ENCODE measurements at places on chromosomes 13 and 19.
A peak's percentile ranks its signal among the peaks of the same experiment; 100 is the strongest.

DNA sequence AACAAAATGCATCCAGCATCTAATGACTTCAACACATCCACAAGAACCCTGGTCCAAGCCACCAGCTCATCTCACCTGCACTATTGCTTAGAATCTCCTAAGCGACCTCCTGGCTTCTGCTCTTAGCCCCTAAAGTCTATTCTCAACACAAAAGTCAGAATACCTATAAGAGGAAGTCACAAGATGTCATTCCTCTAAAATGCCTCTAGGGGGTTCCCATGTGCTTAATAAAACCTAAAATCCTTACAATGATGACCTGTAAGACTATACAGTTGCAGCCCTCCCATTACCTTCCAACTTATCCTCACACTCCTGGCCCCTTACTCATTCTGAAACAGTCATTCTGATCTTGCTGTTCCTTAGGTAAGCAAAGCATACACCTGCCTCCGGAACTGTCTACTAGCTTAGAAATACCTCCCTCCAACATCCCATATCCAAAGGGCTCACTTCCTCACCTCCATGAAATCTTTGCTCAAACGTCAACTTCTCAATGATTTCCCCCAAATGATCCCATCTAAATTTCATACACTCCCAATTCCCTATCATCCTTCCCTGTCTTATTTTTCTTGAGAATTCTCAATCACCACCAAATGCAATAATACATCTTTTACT, 10.0 kb downstream of the ATP7B start:
- DNase-seq: peak; percentile 84

- no peak for DNase-seq
Observed at GRCh38 chr13:20721454-20722357, 18.2 kb downstream of the IL17D start.

GRCh38 chr13:30312904-30313303, 5.6 kb upstream of the KATNAL1 start:
- no peak for DNase-seq

DNA sequence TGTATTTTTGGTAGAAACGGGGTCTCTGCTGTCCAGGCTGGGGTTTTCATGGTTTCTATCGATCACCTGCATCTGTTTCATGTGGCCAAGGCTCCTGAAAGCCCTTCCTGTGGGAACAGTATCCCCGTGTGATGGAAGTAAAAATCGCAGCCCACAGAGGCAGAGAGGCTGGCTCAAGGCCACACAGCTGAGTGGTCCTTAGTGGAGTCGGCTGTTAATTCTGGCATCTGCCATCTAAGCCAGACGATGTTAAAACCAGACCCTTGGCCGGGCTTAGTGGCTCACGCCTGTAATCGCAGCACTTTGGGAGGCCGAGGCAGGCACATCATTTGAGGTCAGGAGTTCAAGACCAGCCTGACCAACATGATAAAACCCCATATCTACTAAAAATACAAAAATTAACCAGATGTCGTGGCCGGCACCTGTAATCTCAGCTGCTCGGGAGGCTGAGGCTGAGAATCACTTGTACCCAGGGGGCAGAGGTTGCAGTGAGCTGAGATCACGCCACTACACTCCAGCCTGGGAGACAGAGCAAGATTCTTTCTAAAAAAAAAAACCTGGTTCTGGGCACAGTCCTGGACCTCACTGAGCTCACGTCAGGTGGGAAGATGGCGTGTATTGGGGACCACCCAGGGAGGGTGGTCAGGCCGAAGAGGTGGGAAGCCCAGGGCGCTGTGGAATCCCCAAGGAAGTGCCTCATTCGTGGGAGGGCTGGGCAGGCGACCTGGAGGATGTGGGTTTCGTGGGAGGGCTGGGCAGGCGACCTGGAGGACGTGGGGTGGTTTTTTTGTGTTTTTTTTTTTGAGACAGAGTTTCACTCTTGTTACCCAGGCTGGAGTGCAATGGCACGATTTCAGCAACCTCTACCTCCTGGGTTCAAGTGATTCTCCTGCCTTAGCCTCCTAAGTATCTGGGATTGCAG, 18.5 kb upstream of the MISP start:
- no peak for DNase-seq

DNA sequence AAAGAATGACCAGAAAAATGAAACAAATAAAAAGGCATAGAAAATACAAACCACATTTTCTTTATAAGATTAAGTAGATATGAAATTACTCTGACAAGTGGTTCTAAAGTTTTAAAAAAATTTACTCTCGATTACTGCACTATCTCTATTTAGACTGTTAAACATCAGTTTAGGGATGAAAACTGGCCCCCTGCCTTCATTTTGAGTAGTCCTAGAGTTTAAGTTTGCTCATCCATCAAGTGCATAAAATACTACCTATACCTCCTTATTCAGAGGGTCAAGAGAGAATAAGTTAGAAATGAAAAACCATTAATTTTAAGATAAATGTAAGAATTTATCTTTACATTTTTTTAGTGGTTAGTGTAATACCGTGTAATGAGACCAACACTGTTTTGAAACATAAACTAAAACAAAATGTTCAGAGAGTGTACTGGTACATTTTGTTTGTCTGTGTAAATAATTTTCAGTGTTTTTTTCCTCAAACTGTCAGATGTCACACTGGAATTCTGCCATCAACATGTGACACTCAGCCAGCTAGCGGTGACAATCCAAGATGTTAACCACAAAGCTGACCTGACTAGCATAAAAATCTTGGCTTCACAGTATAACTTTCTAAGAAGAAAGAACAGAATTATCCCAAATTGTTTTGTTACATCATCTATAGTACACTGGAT, 184.8 kb upstream of the PCDH20 start:
- DNase-seq: no peak

DNA sequence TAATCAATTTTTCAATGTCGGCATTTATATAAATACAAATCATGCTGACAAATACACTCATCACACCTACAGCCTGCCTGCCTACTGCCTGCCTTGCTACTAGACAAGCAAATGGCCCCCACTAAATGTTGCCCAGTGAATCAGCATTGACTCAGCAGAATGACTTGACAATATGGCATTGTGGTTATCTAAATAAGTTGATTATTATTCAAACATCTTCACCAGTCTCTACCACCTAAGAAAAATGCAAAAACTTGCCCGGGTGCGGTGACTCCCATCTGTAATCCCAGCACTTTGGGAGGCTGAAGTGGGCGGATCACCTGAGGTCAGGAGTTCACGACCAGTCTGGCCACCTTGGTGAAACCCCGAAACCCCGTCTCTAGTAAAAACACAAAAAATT, 296.1 kb downstream of the PCDH9 start:
- DNase-seq: no peak

DNA sequence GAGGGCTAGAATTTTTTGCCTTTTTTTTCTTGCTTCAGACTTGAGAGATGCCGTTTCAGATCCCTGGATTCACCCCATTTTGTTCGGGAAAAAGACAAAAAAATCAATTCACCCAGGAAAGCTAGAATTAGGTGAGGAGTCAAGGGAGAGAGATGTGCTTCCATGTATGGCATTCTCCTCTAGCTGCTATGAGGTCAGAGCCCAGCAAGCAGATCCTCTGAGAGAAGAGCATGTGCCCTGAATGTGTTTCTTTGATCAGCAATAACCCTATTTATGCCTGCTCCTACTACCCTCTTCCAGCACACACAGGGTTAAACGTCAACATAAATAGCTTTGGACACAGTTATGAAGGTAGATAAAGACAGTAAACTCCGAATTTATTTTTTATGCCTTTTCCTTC, 53.6 kb downstream of the NDFIP2 start:
- DNase-seq: no peak

GRCh38 chr19:49639401-49640112, 386 bp downstream of the RRAS start:
- peak; percentile 45 for DNase-seq

DNA sequence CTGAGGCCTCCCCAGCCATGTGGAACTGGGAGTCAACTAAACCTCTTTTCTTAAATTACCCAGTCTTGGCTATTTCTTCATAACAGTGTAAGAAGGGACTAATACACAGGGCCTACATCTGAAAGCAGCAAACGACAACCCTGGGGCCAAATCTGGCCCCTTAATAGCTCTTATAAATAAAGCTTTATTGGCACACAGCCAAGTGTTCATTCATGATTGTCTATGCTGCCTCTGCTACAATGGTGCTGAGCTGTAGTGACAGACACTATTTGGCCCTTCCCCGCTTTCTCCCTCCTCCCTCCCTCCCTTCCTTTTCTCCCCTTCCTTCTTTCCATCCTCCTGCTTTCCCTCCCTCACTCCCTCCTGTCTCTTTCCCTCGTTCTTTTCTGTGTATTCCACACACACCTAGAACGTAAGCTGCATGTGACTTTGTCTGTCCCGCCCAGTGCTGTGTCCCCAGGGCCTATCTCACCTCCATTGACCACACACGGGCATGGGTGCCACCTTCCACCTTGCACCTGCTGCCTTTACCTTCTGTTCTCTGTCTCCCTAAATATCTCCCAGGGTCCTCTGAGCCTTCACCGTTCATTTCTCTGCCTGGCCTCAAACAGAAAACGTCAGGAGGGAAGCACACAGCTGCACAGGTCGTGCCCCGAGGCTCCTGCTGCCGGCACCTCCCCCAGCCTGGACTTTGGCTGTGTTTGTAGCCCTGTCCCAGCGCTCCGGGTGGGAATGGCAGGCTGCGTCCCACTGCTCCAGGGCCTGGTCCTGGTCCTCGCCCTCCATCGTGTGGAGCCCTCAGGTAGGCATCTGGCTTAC, at the start of gene PROZ:
Gene PROZ (plus strand): TSS at position 720 of the 819 bp plus-strand sequence. CDS start 13 bp downstream, at position 733.
- DNase-seq: peak; percentile 74

- no peak for DNase-seq
Observed at GRCh38 chr19:45191375-45191774, 12.8 kb downstream of the BLOC1S3 start.

GRCh38 chr13:89568746-89569145, 1778.7 kb upstream of the MIR17HG start:
- peak; percentile 98 for DNase-seq

GRCh38 chr13:31234729-31235128, 35.0 kb downstream of the B3GLCT start:
- peak; percentile 48 for DNase-seq

- DNase-seq: no peak
Observed at GRCh38 chr13:74860789-74861188, 621.2 kb downstream of the TBC1D4 start.

DNA sequence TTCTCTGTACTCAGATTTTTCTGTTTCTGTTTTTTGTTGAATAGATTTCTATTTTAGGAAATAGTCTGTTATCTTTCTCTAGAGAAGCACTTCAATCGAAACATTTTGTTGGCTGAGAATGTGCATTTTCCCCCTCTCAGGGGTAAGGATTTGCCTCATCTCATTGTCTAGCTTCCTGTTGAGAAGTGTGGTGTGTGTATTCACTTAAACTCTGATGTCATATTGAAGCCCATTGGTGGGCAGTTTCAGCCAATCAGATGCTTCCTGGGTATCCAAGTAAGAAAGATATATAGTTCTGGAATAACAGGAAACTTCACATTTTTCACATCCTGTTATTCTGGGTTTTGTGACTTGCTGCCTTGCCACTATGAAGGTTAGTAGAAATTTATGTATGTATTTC, 87.6 kb downstream of the ARHGEF7 start:
- DNase-seq: peak; percentile 15

GRCh38 chr13:71867131-71867814, at the start of gene DACH1:
Gene DACH1 (minus strand): TSS chr13:71867204.
- peak; percentile 99 for DNase-seq

DNA sequence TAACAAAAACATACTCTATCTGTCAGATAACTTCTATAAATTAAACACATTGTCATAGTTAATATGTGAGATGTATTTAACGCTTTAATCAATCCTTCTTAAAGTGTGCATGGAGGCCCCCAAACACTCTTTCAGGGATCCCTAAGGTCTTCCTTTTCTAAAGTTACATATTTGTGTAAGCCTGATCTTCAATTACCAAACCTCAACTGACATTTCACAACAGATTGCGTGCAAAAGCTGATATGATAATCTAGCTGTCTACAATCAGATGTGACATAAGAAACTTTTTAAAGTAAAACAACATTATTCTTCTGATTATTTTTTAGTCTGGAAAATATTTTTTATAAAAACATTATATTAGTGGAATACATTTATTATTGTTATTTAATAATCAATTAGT, 1850.4 kb downstream of the OLFM4 start:
- DNase-seq: no peak

DNA sequence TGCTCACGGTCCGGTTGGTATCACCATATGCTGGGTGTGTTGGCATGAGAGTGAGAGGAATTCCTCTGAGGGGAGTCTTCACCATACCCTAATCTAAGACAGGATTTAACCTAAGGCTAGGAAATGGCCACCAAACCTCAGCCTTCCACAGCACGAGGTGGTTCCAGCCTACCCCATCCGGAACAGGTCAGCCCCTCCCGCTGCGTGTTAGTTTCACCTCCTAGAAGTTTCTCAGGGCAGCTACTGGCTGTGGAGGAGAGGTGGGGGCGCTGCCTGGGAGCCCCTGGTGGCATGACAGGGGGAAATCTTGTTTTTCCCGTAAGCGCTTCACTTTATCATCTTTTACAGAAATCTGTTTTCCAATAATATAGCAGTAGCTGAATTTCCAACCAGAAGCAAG, 55.1 kb downstream of the RGCC start:
- no peak for DNase-seq

DNA sequence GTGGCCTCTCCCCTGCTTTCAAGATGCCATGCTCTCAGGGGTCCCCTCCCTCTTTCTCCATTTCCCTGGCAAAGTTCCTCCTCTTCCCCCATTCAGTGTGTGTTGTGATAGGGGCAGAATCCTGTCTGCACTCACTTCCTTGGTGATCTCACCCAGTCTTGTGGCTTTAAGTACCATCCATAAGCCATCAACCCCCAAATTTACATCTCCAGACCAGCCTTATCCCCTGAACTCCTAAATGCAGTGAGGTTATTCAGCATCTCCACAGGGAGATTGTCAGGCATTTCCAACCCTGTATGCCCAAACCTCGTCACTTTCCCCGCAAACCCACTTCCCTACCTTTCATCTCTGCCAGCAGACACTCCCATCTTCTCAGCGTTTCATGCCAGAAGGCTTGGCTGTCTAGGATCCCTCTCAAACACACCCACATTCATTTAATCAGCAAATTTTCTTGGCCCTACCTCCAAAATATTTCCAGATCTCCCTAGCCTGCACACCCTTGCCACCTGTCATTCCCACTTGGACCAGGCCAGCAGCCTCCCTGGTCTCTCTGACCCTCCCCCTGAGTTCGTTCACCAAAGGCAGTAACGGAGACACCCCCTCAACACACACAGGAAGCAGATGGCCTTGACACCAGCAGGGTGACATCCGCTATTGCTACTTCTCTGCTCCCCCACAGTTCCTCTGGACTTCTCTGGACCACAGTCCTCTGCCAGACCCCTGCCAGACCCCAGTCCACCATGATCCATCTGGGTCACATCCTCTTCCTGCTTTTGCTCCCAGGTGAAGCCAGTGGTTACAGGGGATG, at the start of gene HCST:
Gene HCST (plus strand): TSS at position 676 of the 808 bp plus-strand sequence. CDS start 65 bp downstream, at position 741.
- peak; percentile 14 for DNase-seq
